Large intestine (tissue), 12 donors: ENCODE measurements at places on chromosomes 6 and 20. TPM values are rescaled to one million over a fixed set of nuclear protein-coding genes. Genes with fewer than 3 reads are reported as not detected.

Gene HTR1E
- polyA plus RNA-seq, result 0.07 TPM

Gene SRSF3
- 438 TPM for polyA plus RNA-seq

Gene RSPH9
- 1.1 TPM for polyA plus RNA-seq

Gene GCLC
- 54.7 TPM for polyA plus RNA-seq

Gene SLC17A2
- 0.01 TPM for polyA plus RNA-seq

Gene BCL2L1
- 58.5 TPM for polyA plus RNA-seq

Gene TMEM217
- 1.5 TPM for polyA plus RNA-seq

Gene HEY2
- polyA plus RNA-seq, result 1.8 TPM

Gene MRPL2
- polyA plus RNA-seq, result 56.1 TPM

Gene SLC22A7
- polyA plus RNA-seq, result 1.2 TPM

Gene ABHD16B
- polyA plus RNA-seq, result not detected
